LNCaP clone FGC (cell line): ENCODE measurements at places on chromosomes 12 and 14.

- no peak for DNase-seq
Observed at GRCh38 chr12:124363353-124363965, 68.6 kb downstream of the RFLNA start.

DNA sequence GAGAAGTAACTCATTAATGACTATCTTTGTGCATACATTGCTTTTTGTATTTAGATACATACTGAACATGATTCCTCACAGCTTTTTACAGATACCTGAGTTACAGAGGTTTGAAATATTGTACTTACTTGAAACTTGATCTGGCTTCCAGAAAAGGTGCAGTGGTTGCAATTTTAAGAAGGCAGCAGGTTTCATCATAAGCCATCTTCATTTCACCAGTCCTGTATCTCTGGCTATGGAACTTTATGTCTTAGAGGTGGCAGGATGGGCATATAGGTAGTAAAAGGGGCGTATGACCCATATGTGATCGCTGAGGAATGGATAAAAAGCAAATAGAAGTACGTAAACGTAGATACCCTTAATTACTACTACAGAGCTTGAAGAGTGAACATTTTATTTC lies 13.7 kb downstream of the ZBTB1 start:
- DNase-seq = no peak

GRCh38 chr14:72247896-72248465 lies 315.8 kb downstream of the RGS6 start:
- DNase-seq = no peak

- no peak for DNase-seq
Observed at GRCh38 chr14:73250781-73251500, 13.6 kb downstream of the PAPLN start.

DNA sequence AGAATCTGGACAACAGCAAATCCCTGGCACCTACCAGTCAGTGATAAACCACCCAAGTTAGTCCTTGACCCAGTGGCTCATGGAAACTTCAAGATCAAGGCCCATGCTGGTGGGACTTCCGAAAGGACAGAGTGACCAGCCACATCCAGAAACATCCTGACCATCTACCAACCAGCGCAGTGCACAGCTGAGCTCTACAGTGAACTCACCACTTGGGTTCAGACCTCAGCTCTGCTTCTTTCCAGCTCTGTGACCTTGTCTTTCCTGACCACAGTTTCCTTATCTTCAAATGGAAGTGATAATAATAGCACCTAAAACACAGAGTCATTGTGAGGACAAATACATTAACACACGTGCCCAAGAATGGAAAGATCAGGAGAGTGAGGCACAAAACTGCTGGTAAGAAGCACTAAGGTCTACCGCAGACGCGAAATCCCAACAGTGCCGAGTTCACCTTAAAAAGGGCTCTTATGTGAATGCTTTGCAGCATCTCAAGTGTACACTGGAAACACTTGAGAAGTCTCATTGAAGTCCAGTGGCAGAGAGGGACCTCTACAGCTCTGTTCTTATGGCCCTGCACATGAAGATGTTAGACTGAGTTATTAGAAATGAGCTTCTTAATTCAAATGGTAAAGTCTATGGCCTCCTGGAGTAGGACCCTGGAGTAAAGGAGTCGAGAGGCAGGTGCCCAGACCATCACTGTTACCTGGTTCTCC lies 128.8 kb downstream of the CCDC60 start:
- no peak for DNase-seq

GRCh38 chr12:122505419-122506051 lies 4.8 kb upstream of the ZCCHC8 start:
- no peak for DNase-seq

- no peak for DNase-seq
Observed at GRCh38 chr12:119082496-119082895, 96.2 kb upstream of the HSPB8 start.

DNA sequence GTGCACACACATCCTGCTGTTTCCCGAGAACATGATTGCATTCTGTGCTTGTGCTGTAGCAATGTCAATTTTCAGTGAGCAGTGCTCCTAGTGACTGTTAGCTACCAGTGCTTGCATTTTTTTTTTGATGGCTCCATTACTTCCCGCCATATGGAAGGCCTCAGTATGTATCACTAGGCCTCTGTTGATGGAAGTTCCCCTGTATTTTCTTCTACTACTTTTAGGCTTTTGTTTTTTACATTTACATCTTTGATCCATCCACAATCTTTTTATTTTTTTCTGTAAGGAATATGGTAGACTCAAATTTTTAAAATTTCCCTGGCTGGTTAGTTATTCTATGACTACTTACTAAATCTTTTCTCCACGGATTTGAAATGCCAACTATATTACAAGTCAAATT lies 49.1 kb downstream of the ZNF664 start:
- no peak for DNase-seq

DNA sequence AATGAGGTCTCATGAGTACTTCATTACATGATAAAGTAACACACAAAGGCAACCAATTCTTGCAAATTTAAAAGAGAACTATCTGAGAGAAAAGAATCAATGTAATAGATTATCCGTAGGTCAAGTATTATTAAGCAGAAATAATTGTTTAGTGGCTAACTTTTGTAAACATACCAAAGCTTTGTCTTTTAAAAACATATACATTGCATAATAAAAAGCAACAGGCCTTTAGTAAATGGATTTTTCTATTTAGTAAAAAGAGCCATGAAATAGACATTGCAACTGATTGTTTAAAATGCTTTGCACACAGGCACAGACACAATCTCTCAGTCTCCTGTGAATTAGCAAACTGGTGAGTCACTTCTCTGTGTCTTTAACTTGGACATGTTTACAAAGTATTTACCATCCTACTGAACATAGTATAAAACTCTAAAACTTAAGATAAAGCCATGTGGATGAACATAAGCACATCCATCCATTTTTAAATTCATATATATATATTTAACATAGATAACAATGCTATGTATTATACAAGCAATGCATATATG lies 518.7 kb upstream of the MGAT4C start:
- DNase-seq = no peak

DNA sequence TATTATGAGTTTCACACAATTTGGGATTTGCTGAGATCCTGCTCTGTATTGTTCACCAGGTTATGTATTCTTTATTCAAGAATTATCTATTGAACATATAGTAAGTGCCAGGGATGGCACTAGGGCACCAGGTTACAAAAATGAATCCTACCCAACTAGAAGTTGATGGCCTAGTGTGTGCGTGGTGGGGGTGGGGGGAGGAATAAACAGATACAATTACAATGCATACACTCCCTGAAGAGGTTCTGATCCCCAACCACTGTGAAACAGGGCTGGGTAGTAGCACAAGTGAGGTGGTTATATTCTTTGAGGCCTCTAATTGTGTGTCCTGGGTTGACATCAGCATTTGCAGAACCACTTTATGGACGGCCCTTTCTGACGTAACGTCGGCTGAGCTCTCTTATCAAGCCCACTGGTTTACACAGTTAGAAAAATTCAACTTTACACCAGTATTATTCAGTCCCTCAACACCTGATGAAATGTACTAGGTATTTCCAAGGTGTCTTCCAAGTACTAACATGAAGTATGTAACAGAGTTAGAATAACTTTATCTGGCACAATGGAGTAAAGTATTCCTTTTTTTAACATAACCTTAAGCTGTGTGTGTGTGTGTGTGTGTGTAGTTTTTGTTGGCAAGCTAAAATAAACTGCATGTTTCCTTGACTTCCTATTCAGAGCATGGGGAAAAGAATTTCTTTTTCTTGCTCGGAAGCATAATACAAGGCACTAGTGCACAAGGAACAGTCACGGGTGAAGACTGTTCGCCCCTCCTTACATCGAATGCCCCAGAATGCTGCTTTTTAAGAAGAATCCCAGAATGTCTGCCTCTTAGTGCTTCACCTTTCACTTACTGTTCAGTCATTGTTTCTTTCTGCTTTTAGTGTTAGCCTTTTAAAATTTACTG lies 8.1 kb upstream of the GLRX5 start:
- no peak for DNase-seq

GRCh38 chr14:61362072-61362750 lies 40.8 kb downstream of the PRKCH start:
- no peak for DNase-seq

DNA sequence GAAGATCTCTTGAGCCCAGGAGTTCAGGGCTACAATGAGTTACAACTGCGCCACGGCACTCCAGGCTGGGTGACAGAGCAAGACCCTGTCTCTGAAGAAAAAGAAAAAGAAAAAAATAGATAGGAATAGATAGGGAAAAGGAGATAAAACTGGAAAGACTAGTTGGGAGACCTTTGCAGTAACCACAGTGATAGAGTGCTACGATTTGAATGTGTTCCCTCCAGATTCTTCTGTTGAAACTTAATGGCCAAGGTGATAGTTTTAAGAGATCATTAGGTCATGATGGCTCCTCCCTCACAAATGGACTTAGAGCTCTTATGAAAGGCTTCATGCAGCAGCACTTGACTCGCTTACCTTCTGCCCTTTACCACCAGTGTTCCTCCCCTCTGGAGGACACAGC lies 13.5 kb upstream of the ATF1 start:
- no peak for DNase-seq

DNA sequence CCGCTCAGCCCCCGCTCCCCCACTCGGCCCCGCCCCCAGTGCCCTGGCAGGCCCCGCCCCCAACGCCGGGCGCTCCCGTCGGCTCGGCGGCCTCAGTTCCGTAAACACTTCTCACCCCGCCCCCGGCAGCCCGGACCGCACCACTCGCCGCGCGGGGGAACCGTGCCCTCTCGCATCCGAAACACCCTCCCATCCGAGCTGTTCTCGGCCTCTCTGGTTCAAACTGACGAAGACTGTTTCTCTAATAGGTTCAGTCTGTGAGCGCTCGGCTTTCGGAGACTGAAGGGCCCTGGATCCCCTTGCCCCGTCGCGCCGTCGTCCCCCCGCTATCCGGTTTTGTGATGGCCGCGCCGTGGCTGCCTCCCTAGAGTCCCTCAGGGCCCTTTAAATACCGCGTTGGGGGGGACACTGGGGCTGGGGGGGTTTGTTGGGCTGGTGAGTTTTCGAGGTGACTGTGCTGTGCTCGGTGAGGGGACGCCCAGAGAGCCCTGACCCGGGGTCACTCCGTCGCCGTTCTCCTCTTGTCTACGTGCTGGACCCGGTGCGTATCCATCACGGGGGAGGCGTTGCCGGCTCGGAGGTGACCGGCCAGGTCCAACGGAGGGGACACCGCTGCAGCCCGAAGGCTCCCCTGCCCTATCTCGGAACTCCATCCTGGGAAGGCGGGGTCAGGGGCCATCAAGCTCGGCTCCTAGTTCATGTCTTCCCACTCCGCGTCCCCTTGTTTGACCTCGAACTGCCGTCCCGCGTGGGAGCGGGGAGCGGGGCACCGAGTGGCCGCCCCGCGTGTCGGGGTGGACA lies at the start of gene TCP11L2:
Gene TCP11L2 (plus strand): TSS at position 333 of the 801 bp plus-strand sequence. CDS start 8,343 bp downstream, outside the sequence.
- no peak for DNase-seq

DNA sequence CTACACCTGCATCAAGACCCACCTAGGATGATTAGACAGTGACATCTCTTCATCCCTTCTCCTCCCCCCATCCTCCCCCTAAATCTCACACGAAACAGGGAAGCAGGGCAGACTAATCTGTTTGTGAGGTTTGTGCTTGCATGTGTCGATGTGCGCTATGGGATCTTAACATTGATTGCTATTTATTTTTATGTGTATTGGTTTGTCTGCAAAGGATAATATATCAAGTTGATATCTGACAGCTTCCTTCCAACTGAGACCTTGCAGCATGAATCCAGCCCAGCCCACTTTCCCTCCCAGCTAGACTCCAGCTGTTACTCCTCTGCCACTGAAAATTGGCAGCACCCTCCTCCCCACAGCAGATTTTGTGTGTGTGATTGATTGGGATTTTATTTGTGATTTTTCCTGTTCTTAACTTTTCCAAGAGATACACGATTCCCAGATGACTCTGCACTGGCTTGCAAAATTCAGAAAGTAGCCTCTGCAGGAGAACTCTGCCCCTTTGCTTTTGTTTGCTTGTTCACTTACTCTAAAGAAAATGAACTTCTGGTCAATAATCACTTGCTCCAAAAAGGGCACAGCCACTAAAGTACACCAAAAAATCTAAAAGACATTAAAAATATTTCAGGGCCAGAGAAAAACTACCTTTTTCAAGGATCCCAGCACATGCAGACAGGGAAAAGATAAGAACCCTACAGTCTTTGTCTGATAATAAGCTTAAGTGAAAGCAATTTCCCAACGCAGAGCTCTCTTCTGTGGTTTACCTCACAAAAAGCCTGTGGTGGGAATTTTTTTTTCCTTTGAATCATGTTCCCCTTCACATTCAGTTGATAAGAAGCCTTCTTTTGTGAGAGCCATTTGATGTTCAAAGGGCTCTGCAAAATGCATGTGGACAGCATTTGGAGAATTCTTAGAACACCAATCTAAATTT lies 222.1 kb downstream of the RPS29 start:
- DNase-seq = no peak

DNA sequence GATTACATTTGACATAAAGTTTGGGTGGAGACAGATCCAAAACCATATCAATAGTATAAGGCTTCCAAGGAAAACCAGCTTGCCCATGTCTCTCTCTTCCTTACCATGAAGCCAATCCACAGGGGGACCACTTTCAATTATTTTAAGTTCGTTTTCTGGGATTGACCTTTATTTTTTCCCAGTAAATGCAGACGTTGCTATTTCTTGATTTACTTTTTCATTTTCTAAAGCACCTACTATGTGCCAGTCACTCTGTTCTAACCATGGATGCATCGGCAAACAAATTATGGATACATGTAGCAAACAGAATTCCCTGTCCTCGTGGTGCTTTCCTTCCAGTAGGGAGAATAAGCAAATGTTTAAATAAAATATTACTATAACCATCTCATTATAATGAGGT lies 65.8 kb upstream of the KCNA1 start:
- DNase-seq = no peak
